CD4-positive, alpha-beta T cell treated with Interleukin-2 at 100 ng/mL for 4 hours (primary cell): ENCODE measurements at places on chromosomes 16 and 17.

- DNase-seq: peak; percentile 12
These were observed 46.1 kb upstream of the BPTF start for GRCh38 chr17:67779098-67779672.

DNA sequence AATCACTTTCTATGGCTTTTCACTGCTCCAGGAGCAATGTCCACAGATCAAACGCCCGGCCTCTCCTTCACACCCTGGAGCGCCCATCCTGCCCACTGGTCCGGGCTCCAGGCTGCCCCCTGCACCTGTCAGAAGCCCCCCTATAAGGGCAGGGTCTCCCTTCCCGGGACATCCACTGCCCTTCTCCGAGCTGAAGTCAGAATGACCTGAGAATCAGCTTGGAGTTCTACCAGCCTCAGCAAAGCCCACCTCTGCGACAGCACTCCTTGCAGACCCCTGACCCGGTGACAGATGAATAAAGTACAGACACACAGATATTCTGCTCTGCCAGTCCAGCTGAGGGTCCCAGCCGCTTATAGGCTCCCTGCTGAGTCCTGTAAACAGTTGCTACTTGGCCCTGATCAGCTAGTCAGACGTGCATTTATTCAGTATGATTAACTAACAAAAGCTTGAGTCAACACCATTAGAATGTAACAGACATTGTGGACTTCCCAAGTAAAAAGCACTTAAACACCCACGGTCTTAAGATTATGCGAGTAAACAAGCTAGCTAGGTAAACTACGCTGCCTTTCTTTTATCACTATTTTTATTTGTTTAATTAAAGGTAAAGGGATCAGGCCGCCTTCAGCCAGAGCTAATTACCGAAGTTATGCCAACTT is 4.8 kb downstream of the SLC7A5 start:
- DNase-seq: no peak

DNA sequence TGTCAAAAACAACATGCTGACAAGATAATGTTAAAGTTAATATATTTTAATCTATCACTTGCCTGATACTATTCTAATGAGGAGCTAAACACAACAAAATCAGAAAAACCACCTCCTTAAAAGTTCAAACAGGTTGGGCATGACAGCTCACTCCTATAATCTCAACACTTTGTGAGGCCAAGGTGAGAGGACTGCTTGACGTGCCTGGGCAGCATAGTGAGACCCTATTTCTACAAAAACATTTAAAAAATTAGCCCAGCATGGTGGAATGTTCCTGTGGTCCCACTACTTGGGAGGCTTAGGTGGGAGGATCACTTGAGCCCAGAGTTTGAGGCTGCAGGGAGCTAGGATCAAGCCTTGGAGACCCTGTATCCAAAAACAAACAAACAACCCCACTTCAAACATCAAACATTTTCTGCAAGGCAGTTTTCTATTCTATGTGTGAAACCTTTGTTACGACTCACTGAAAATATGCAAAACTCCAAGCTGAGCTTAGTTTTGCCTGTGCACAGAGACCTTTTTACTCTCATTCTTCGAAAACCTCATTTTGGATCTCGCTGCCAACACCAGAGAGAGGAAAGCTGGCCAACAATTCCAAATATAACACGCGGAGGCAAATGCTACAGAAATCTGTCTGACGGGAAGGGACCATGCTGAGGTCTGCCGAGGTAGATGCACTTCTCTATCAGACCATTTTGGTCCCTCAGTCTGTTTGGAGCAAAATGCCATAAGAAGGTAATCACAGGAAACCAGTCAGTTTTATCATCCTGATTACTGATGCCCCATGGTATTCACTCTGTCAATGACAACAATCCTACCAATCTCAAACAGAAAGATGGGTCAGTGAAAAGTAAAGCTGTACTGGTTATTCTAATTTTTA is 6.2 kb downstream of the PHF12 start:
- DNase-seq: no peak

DNA sequence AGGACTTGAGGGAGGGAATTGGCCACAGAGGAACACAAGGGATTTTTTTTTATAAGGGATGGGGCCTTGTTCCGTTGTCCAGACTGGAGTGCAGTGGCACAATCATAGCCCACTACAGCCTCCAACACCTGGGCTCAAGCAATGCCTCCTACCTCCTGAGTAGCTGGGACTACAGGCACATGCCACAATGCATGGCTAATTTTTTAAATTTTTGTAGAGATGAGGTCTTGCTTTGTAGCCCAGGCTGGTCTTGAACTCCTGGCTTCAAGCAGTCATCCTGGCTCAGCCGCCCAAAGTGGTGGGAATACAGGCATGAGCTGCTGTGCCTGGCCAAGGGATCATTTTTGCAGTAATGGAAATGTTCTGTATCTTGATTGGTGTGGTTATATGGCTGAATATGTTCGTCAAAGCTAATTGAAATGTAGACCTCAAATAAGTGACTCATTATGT is 56.9 kb downstream of the VMP1 start:
- DNase-seq: no peak

GRCh38 chr16:4018391-4018790 is 97.9 kb downstream of the ADCY9 start:
- no peak for DNase-seq
